ENCODE measurements at places on chromosomes 5 and 9. TPM values are rescaled to one million over a fixed set of nuclear protein-coding genes. Genes with fewer than 3 reads are reported as not detected.

MVB12B gene
- total RNA-seq = 65.5 TPM

- peaks cover 25% of the 10 kb centered on the region for H3K36me3 ChIP-seq
- no peaks in the 10 kb centered on the region for H3K4me1 ChIP-seq
- H3K27ac ChIP-seq = no peak overlapping the region
Observed at GRCh38 chr5:31436851-31437250, 95.0 kb downstream of the DROSHA start.

PALM2AKAP2 gene
- total RNA-seq = 5.6 TPM

DNA sequence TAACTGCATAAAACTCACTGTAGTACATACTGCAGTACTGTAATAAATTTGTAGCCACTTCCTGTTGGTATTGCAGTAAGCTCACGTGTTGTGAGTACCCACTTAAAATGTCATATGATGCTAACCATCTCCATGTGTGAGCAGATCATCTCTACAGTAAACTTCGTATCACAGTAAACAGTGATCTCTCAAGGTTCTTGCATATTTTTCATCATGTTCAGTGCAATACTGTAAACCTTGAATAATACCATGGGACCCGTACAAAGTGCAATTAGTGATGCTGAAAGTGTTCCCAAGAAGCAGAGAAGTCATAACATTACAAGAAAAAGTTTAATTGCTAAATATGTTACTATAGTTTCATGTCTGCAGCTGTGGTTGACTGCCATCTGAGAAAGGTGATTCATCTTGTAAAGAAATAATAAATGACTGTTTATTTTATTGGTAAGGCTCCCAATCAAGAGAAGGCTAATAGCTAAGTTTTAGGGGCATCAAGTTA is 253.8 kb upstream of the POU5F2 start:
- no peaks in the 10 kb centered on the region for H3K27me3 ChIP-seq
- no peak overlapping the region for H3K4me3 ChIP-seq
- peaks cover 3% of the 10 kb centered on the region for H3K36me3 ChIP-seq
- H3K4me1 ChIP-seq = peaks cover 22% of the 10 kb centered on the region
- no peak for DNase-seq

ITK gene
- total RNA-seq = not detected

RMRP gene
- 14,026 TPM for total RNA-seq

- peaks cover 93% of the 10 kb centered on the region for H3K27me3 ChIP-seq
- peaks cover 21% of the 10 kb centered on the region for H3K4me1 ChIP-seq
- H3K4me3 ChIP-seq = no peak overlapping the region
- no peak for DNase-seq
- no peak overlapping the region for H3K27ac ChIP-seq
Observed at GRCh38 chr9:124001866-124002525, 9.6 kb upstream of the LHX2 start.

- H3K27me3 ChIP-seq = no peaks in the 10 kb centered on the region
- no peak overlapping the region for H3K27ac ChIP-seq
- H3K4me1 ChIP-seq = peaks cover 10% of the 10 kb centered on the region
- H3K4me3 ChIP-seq = no peak overlapping the region
- no peak for DNase-seq
- H3K36me3 ChIP-seq = no peaks in the 10 kb centered on the region
Observed at GRCh38 chr5:52498607-52499006, 289.1 kb upstream of the ITGA1 start.

DNA sequence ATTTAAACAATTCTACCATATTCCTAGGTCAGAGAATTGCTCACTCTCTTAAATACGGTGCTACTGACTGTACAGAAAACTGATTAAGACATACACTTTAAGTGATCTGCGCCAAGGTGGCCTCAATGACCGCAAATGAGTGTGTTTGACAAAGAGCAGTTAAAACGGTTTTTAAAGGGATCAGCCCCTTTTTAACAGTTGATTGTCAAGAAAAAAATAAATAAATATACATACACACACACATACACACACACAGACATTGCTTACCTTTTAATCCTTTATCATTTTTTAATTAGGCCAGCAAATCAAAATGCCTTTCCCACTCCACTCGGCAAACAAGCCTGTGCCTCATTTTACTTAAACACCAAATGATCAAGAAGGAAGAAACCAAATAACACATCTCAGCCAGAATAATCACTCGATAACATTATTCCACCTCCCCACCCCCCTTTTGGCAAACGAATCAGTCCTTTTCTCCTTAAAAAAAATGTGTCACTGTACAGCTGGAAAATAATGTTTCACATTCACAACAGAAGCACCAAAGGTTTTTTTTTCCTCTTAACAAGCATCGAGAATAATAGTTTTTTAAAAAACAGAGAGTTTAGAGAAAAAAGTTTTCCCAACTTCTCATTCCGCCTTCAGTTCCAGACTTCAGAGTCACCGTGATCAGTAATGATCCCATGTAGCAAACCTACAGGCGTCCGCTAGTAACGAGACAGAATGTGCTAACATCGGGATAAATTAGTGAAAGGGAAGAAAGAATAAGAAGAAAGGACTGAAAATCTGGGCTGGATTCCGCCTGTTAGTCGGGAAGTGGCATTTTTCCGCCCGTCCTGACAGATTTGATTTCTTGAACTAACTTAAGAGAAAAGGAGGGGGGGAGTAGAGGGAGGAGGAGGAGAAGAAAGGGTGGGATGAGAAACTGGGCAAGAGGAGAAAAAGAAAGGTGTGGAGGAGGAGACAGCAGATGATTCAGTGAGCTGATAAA is at the start of gene ZNF608:
ZNF608 (minus strand) TSS at position 712 of the 988 bp plus-strand sequence. CDS start 1,650 bp downstream, outside the sequence.
- H3K27me3 ChIP-seq = peaks cover 10% of the 10 kb centered on the region
- DNase-seq = no peak
- no peak within 1 kb of the TSS for H3K27ac ChIP-seq
- peaks cover 3% of the 10 kb centered on the region for H3K36me3 ChIP-seq
- H3K4me3 ChIP-seq = no peak within 1 kb of the TSS
